Esophagus muscularis mucosa (tissue), 4 donors: ENCODE measurements at places on chromosomes 7 and 10. TPM values are rescaled to one million over a fixed set of nuclear protein-coding genes. Genes with fewer than 3 reads are reported as not detected.

GRCh38 chr7:114944745-114945625 lies 23.1 kb downstream of the MDFIC start:
- peak overlapping the region; percentile 69 for H3K27ac ChIP-seq
- peak; percentile 94 for DNase-seq
- H3K4me1 ChIP-seq: peaks cover 38% of the 10 kb centered on the region
- H3K27me3 ChIP-seq: no peaks in the 10 kb centered on the region
- peak overlapping the region; percentile 50 for H3K4me3 ChIP-seq

DNA sequence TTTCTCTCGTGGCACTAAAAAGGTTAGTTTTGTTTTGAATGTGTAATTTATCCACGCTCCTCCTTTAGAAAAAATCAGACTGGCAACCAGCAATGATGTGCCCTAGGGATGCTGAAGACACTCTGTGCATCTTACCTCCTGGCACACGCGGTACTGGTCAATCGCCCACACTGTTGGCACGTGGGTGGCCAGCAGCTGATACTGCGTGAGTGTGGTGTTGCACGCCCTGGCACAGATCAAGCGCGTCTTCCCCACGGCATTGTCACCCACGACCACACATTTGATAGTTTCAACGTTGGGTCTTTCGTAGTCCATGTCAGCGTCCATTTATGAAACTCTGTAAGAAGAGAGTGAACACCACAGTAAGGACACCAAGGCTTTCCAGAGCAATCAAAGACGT lies 32.8 kb downstream of the RHOBTB1 start:
- no peak for DNase-seq
- H3K27ac ChIP-seq: peak overlapping the region; percentile 15
- no peak overlapping the region for H3K4me3 ChIP-seq
- H3K4me1 ChIP-seq: peaks cover 94% of the 10 kb centered on the region
- no peaks in the 10 kb centered on the region for H3K36me3 ChIP-seq

DNA sequence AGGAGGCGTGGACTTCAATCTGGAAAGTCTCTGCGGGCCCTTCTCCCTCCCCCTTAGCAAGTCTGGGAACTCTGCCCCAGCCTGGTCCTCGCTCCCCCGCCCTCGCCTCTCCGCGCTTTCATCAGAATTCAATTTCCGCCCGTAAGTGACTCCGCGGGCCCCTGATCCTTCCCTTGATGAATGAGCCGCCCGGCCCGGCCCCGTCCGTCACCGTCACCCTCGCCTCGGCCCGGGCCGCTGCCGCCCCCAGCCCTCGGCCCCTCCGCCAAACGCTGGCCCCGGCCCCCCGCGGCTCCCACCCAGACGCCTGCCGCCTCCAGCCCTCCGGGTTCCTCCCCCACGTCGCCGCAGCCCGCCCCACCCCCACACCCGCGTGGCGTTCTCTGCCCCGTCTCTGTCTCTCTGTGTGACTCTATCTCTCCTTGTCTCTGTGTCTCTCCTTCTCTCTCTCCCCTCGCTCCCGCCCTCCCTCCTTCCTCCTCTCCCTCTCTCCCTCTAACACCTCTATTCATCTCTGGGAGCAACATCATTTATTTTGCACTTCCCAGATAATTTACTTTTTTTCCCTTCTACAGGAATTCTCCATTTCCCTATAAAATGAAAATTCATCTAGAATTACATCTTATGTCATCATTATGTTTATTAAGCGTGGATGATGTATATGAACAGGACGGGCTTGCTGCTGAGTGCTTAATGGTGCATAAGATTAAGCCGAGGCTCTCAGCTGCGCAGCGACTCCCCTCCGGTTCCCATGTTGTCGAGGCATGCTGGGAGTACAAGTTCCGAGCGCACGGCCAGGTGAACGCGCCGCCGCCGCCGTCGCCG lies 91.2 kb upstream of the PAX2 start:
- no peaks in the 10 kb centered on the region for H3K36me3 ChIP-seq
- no peak for DNase-seq
- H3K4me1 ChIP-seq: peaks cover 34% of the 10 kb centered on the region
- peak overlapping the region; percentile 35 for H3K4me3 ChIP-seq
- peaks cover 63% of the 10 kb centered on the region for H3K27me3 ChIP-seq
- H3K27ac ChIP-seq: no peak overlapping the region

The TYW1B gene
- total RNA-seq: 1.2 TPM

- no peak overlapping the region for H3K27ac ChIP-seq
- no peak for DNase-seq
- H3K27me3 ChIP-seq: no peaks in the 10 kb centered on the region
- no peaks in the 10 kb centered on the region for H3K4me1 ChIP-seq
- H3K36me3 ChIP-seq: no peaks in the 10 kb centered on the region
Observed at GRCh38 chr7:90580051-90580450, 16.1 kb upstream of the CDK14 start.

- H3K36me3 ChIP-seq: no peaks in the 10 kb centered on the region
- H3K27me3 ChIP-seq: no peaks in the 10 kb centered on the region
- peaks cover 84% of the 10 kb centered on the region for H3K4me1 ChIP-seq
- no peak overlapping the region for H3K4me3 ChIP-seq
Observed at GRCh38 chr10:22700489-22700888, 13.9 kb downstream of the PIP4K2A start.

The FKBP6 gene
- total RNA-seq: not detected

- no peak overlapping the region for H3K27ac ChIP-seq
- H3K4me1 ChIP-seq: peaks cover 31% of the 10 kb centered on the region
- H3K27me3 ChIP-seq: no peaks in the 10 kb centered on the region
- no peak for DNase-seq
Observed at GRCh38 chr10:77455561-77455960, 182.0 kb downstream of the KCNMA1 start.

- DNase-seq: peak; percentile 94
- H3K27me3 ChIP-seq: no peaks in the 10 kb centered on the region
- H3K27ac ChIP-seq: no peak overlapping the region
- H3K36me3 ChIP-seq: no peaks in the 10 kb centered on the region
- no peak overlapping the region for H3K4me3 ChIP-seq
Observed at GRCh38 chr7:25565949-25566348, 337.7 kb upstream of the NPVF start.

DNA sequence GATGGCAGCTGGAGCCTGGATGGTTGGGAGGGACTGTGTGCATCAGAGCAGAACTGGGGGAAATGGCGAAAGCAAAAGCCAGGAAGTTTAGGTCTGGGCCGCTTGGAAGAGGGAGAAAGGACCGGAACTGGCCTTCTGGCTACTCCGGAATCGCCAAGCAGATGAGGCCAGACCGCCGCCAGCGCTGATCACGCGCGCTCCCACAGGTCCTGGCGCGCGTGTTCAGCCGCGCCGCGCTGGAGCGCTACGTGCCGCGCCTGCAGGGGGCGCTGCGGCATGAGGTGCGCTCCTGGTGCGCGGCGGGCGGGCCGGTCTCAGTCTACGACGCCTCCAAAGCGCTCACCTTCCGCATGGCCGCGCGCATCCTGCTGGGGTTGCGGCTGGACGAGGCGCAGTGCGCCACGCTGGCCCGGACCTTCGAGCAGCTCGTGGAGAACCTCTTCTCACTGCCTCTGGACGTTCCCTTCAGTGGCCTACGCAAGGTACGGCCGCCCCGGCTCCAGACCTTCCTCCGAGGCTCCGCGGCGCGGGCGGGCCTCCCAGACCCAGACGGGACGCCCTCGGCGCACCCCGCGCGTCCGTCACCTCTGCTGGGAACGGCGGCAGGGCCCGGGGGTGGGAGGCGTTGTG lies 2.0 kb downstream of the CYP26C1 start:
- peak overlapping the region; percentile 19 for H3K4me3 ChIP-seq
- H3K27me3 ChIP-seq: peaks cover 22% of the 10 kb centered on the region
- no peak for DNase-seq

GRCh38 chr7:158389514-158390425 lies 197.9 kb downstream of the PTPRN2 start:
- no peak overlapping the region for H3K27ac ChIP-seq
- no peak overlapping the region for H3K4me3 ChIP-seq
- H3K36me3 ChIP-seq: no peaks in the 10 kb centered on the region
- no peaks in the 10 kb centered on the region for H3K4me1 ChIP-seq
- no peak for DNase-seq

GRCh38 chr7:20290505-20291111 lies 40.1 kb upstream of the ITGB8 start:
- no peak overlapping the region for H3K4me3 ChIP-seq
- no peak overlapping the region for H3K27ac ChIP-seq
- no peak for DNase-seq

DNA sequence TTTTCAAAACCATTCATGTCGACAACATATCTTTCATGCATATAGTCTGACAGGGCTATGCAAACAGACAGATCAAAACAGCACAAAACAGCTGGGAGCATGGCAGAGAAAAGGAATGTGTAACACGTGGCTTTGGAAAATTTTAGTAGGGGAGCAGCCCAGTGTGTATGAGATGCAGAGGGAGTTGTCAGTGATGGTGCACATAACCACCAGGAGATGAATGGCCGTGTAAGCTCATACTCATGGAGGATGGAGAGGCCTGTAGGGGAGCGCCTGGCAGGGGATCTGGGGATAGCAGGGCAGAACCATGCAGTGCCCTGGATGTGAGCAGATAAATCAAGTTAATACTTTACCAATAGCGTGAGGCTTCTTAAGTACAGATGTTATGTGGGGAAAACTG lies 45.7 kb downstream of the RHOBTB1 start:
- no peak for DNase-seq
- no peaks in the 10 kb centered on the region for H3K36me3 ChIP-seq
- no peak overlapping the region for H3K4me3 ChIP-seq
- H3K27ac ChIP-seq: no peak overlapping the region

- no peak overlapping the region for H3K27ac ChIP-seq
- H3K4me3 ChIP-seq: no peak overlapping the region
- no peaks in the 10 kb centered on the region for H3K36me3 ChIP-seq
- peak; percentile 57 for DNase-seq
- no peaks in the 10 kb centered on the region for H3K27me3 ChIP-seq
Observed at GRCh38 chr7:21749378-21749777, 196.3 kb downstream of the CDCA7L start.

DNA sequence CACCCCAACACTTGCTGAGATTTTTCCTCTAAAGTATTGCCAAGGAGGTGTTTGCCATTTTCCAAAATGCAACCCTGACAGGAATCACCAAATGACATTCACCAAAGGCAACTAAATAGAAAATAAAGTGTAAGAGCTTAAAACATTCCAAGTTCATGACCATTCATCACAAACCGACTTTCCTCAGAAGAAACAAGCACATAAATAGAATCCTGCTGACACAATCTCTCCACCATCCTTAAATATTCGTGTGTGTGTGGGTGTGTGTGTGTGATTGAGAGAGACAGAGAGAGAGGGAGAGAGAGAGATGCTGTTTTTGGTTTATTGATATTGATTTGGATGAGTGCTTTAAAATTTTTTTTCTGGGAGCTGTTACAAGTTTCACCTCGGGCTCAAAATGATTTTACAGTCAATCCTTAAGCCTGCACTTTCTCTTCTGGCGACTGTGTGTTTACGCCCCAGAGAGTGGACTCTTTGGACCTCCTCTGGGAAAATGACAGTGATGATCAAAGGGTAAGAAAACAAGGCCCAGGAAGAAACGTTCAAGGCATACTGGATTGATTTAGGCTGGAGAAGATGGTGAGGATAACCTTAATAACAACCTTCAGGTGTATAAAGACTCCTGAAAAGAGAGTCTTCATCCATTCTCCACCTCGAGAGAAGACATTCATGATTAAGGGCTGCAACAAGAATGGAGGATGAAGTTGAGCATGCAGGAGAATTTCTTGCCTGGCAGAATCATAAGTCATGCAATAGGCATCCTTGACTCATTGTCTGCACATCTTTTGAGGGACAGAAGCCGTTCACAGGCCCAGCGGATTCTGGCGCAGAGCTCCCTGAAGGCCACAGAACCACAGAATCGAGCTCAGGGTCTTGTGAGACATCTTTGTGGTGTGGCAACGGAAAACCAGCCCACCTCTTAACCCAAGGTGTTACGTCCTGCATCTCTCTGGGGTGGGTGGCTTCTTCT lies 104.4 kb upstream of the FGFR2 start:
- H3K27me3 ChIP-seq: no peaks in the 10 kb centered on the region
- H3K36me3 ChIP-seq: no peaks in the 10 kb centered on the region
- H3K27ac ChIP-seq: no peak overlapping the region
- DNase-seq: no peak

- no peaks in the 10 kb centered on the region for H3K27me3 ChIP-seq
- H3K4me3 ChIP-seq: no peak overlapping the region
- H3K27ac ChIP-seq: no peak overlapping the region
- H3K4me1 ChIP-seq: no peaks in the 10 kb centered on the region
- peaks cover 98% of the 10 kb centered on the region for H3K36me3 ChIP-seq
- DNase-seq: no peak
Observed at GRCh38 chr10:77987671-77988255, 41.6 kb downstream of the POLR3A start.

DNA sequence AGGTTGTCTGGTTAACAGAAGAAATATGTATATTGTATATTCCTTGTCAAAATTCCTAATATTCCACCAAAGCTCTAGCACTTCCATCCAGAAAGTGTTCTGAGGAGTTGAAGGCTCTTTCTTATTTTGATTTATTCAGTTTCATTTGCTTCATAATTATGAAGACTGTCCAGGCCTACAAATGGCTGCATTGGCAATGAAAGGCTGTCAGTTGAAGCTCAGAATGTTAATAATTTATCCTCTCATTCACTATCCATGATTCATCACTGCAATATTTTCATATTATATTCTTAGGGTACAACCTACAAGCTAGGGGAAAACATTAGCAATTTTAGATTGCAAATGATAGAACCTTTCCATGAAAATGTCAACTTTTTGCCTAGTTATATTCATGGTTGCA lies 57.3 kb downstream of the ARID5B start:
- no peak overlapping the region for H3K4me3 ChIP-seq
- no peaks in the 10 kb centered on the region for H3K27me3 ChIP-seq
- no peak overlapping the region for H3K27ac ChIP-seq
- H3K4me1 ChIP-seq: peaks cover 12% of the 10 kb centered on the region
- no peak for DNase-seq

DNA sequence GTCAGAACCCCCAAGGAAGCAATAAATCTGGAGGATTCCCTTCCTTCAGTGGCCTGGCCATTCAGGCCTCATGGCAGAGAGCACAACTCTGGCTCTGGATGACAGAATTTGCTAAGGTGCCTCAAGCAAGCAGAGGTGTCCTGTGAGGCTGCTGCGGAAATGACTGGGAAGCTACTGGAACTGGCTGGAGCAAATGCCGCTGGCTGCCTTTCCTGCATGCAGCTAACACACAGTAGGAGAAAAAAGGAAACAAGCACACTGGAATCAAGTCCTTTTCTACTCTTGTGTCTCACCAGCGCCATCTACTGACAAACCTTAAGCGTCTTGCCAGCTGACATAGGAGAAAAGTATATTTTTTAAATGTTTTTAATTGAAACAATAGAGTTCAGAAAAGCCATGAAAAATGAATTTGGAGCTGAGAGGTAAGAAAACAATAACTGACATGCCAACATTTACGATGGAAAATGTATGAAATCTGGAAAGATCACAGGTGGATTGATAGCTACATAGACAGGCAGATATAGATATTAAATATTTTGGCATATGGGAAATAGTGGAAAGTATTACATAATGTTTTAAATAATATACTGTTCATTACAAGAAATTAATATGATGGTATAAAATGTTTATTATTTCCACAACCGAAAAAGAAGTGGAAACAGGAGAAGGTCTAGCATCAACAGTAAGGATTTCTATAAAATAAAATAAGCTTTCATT lies 951.6 kb downstream of the ANKRD7 start:
- no peaks in the 10 kb centered on the region for H3K4me1 ChIP-seq
- no peak for DNase-seq

The SEMA3D gene
- total RNA-seq: 2.2 TPM

The PTEN gene
- total RNA-seq: 92.8 TPM

The RASA4B gene
- 22.1 TPM for total RNA-seq

The PIK3AP1 gene
- 4.7 TPM for total RNA-seq

The HIPK2 gene
- 40.9 TPM for total RNA-seq

- no peak overlapping the region for H3K27ac ChIP-seq
- DNase-seq: no peak
- no peaks in the 10 kb centered on the region for H3K4me1 ChIP-seq
- H3K36me3 ChIP-seq: no peaks in the 10 kb centered on the region
Observed at GRCh38 chr7:83524277-83525075, 124.5 kb downstream of the SEMA3E start.
